ENCODE measurements at places on chromosomes 1 and 21.
A peak's percentile ranks its signal among the peaks of the same experiment; 100 is the strongest.

DNA sequence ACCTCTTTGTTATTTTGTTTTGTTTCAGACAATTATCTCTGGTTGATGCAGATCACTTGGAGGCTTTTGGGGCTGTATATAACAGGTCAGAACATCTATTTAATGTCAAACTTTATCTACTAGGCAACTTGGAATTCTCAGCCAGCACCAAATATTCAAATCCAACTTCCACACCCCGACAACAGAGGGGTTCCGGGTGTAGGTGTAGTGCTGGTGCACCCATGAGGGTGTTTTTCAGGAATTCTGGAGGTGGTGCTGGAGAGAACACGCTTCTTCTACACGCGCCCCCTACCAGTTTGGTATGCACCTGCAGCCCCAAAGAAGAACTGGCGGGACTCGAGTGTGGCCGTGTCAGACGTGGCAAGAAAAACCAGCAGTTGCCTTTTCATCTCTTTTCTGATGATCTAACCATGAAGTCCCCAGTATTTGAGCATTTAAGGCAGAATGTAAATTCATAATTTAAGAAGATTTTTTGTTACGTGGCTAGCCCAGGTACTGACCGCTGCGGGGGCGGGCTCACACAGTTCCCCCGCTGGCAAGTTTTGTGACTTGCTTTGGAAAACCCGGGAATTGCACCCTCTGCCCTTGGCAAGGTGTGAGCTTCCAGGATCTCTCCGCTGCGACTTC, 462 bp upstream of the TLCD4 start:
- peak; percentile 79 for DNase-seq

DNA sequence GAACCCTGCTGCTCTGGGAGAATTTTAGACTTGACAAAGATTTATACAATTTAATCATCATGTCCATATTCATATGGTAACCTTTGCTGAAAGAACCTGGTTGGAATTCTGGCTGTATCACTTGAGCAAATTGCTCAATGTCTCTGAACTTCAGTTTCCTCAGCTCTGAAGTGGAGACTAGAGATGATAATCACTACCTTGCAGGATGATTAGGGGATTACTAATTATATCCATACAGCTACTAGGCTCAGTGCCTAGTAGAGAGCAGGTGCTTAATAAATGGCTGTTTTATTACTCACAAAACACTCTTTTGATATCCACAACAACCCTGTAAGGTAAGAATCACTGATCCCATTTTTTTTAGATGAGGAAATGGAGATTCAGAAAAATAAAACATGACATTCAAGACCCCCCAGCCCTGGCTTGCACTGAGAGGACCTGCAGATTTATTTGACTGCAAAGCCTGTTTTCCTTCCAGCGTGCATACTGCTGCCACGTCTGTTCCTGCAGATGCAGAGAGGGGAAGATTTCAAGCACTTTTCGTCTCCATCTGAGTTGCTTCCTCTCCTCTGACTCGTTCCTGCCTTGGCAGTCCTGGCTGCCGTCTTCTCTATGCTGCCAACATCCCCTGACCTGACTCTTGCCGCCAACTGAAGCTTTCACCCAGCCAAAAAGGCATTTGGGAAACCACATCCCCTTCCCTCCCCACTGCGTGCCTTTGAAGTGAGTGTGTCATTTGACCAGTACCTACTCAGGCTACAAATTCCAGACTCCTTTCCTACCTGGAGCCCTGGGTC, 203.0 kb downstream of the PLPP3 start:
- DNase-seq, result peak; percentile 26

DNA sequence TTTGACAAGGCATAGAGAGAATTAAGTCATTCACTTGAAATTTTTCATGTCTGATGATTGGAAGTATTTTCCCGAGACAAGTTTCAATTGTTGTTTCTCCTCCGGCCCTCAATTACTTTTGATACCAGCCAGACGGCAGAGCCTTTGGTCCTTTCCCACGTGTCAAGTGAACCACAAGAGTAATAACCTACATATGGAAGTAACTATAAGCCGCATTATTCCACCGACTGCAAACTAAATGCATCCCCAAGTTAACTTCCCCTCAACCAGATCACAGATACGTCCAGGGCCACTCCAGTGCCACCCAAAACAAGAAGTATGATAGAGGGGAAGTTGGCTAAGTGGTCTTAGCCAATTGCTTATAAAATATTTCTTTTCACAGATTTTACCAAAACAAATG, 20.2 kb downstream of the COLGALT2 start:
- DNase-seq, result no peak

DNA sequence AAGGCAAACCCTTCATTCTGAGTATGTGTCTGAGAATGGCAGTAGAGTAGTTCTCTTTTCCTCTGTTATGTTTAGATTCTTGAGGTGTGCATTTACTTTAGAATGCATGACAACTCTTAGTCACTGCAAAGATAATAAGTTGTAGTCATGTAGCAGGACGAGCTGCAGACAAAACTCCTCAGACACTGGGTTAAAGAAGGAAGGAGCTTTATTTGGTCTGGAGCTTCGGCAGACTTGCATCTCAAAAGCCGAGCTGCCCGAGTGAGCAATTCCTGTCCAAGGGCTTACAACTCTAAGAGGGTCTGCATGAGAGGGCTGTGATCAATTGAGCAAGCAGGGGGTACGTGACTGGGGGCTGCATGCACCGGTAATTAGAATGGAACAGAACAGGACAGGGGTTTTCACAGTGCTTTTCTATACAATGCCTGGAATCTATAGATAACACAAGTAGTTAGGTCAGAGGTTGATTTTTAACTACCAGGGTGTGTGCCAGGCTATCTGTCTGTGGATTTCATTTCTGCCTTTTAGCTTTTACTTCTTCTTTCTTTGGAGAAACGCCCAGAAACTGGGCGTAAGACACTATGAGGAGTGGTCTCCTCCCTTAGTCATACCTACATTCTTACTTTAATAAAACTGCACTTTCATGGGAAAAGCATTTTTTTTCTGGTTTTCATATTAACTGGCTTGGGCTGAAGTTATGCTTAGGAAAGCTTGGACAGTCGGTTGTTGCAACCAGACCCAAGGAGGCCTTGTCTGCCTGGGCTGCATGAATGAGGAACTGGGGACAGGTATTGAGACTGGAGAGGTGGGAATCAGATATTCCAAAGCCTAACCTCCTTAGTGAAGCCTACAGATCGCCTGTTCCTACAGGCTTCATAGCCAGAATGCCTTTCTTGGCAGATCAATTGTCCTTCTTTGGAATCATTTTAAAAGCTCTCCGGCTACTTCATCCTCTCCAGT, 115.1 kb downstream of the RHOU start:
- DNase-seq, result no peak

- DNase-seq, result no peak
Observed at GRCh38 chr1:82731216-82731615, 930.5 kb downstream of the ADGRL2 start.

GRCh38 chr1:193951984-193952383, 765.6 kb upstream of the B3GALT2 start:
- no peak for DNase-seq

DNA sequence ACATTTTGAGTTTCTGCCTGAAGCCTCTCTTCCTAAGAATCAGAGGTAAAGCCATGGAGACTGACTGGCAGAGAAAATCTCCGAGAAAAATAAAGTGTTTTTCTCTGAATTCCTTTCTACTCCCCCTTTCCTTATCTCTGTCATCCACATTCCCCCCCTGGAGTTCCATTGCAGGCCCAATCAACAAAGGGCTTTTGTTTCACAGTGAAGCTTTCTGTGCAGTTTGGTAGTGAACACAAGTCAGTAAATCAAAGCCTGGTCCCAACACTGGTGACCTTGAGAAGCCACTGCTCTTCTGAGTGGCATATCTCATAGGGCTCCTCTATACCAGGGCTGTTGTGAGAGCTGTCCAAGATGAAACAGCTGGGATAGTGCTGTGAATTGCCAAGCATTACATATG, 228.4 kb downstream of the SEC16B start:
- DNase-seq, result no peak

- no peak for DNase-seq
Observed at GRCh38 chr1:94715321-94715720, 104.8 kb upstream of the SLC44A3 start.

DNA sequence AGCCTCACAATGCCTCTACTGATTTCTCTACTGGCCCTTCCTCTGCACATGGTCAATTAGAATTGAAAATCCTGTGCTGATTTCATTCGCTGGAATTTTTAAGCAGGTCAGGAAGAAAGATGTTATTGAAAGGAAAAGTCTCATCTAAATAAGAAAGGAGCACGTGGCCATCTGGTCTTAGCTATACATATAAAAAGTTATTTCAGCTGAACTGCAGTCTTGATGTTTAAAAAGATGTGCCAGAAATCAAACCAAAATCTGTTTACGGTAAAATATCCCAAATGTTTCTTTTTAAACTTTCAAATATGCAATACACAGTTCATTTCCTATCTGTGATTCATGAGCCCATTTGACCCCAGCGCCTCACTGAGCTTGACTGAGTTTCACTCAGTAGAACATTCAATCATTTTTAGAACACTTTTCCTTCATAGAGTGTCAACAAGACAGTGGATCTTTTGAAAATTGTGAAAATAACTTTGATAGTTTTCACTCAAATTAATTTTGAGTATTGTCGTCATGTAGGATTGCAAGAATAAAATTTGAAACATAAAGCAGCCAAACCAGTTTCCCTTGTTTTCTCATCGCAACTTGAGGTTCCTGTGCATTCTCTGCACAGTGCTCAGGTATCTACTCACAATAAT, 293.6 kb downstream of the PTPRC start:
- no peak for DNase-seq

DNA sequence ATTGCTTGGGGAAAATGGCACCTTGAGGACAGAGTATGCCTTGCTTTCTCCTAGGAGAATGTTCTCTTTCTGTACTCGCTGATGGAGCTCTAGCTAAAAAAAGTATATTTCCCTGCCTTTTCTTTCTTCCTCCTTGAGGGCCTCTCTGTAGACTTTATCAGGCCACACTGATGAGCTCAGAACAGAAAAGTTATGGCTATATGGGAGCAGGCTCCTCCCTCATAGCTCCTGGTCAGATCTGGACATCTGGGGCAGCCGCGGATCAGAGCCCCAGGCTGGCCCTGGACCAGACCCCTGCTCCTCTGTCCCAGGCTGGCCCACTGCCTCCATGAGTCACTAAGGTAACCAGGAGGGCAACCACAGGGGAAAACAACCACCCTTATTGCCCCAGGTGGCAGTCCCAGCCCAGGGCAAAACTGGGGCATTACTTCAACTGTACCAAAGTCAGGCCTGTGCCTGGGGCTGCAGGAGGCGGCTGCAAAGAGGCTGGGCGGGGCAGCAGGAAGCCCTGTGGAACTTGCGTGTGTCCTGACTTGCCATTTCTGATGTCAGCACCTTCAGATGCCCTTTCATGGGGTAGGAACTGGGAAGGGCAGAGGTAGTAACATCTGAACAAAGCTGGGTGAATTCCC, 26.3 kb upstream of the ZNF648 start:
- DNase-seq, result no peak

- no peak for DNase-seq
Observed at GRCh38 chr1:17658837-17659236, 96.3 kb upstream of the ACTL8 start.

DNA sequence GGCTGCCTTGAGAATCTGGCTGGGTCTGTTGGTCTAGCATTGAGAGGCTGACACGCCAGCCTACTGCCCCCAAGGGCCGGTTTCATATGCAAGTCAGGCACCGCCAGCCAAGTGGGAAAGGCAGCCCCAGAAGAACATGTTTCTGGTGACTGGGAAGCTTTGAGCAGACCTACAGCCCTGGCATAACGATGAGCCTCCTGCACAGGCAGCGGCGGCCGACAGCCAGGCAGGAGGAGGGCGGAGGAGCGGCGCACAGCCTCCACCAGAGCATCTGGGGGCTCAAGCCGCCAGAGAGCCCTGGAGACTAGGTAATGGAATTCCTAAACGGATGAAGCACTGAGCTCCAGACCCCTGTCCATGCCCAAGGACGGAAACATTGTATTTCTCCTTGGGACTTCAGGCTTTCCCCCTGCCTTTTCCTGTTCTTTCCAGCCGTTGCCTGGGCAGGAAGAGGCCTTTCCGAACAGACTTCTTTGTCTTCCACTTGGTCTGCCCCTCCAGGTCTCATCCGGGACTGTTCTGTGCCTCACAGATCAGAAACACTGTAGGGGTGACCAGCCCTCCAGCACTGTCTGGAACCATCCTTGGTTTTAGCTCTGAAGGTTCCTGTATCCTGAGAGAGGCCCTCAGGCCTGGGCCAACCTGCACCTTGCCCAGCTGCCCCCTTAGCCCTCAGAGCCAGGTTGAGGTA, 59.5 kb downstream of the IRF2BP2 start:
- peak; percentile 80 for DNase-seq

- DNase-seq, result peak; percentile 62
Observed at GRCh38 chr1:246930830-246931548, 759 bp downstream of the AHCTF1 start.

GRCh38 chr21:44884097-44884496, 10.6 kb upstream of the PTTG1IP start:
- no peak for DNase-seq

DNA sequence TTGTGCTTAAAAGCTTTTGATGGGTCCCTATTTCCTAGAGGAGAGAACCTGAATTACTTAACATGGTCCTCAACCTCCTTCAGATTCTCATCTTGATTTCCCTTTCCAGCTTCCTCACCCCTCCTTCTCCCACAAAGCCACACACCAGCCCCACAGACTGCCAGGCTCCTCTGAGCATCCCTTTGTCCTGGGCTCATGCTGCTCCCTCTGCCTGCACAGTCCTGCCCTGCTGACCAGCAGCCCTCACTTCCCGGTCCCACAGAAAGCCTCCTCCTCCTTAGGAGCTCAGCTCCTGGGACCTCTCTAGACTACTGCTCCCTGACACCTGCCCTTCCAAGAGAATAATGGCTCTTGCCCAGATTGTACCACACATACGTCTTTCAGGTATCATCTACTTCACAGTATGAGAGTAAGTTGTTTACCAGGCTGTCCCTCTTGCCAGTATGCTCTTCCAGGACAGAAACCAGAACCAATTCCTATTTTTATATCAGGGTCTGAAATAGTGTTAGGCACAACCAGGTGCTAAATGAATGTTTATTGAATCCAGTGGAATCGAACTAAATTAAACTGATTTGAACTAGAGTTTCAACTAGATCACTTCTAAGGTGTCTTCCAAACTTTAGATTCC, 373.4 kb downstream of the LMX1A start:
- peak; percentile 58 for DNase-seq

DNA sequence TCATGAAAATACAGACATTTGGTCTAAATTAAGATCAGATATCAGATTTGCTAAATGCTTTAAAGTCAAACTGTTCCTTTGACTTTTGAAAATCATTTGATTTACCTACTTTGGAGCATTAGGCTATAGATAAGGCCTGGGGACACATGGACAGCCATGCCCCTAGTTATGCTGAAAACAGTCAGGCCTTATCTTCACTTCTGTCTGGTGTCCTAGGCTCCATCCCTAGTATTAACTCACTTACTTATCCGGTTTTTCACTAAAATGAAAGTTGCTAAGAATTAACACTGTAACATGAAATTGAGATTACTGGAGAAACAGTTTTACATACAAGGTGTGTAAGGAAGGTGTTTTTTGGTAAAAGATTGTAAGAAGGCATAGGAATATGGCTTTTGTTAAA, 4.5 kb upstream of the CATSPERE start:
- DNase-seq, result no peak

All from head of caudate nucleus (tissue), 42 donors.